ENCODE measurements at places on chromosomes 12 and 14. TPM values are rescaled to one million over a fixed set of nuclear protein-coding genes. Genes with fewer than 3 reads are reported as not detected.

Gene KRT78
- not detected for total RNA-seq

Gene BDKRB2
- total RNA-seq: 23.3 TPM

Gene TSPAN19
- total RNA-seq: not detected

Gene MTA1
- total RNA-seq: 90.2 TPM
